ENCODE measurements at places on chromosomes 11 and 22. TPM values are rescaled to one million over a fixed set of nuclear protein-coding genes. Genes with fewer than 3 reads are reported as not detected.

Gene OR51A2
- polyA plus RNA-seq: not detected

Gene OR4D5
- not detected for polyA plus RNA-seq

GRCh38 chr11:14902650-14903350, 10.8 kb upstream of the CYP2R1 start:
- no peak for DNase-seq

DNA sequence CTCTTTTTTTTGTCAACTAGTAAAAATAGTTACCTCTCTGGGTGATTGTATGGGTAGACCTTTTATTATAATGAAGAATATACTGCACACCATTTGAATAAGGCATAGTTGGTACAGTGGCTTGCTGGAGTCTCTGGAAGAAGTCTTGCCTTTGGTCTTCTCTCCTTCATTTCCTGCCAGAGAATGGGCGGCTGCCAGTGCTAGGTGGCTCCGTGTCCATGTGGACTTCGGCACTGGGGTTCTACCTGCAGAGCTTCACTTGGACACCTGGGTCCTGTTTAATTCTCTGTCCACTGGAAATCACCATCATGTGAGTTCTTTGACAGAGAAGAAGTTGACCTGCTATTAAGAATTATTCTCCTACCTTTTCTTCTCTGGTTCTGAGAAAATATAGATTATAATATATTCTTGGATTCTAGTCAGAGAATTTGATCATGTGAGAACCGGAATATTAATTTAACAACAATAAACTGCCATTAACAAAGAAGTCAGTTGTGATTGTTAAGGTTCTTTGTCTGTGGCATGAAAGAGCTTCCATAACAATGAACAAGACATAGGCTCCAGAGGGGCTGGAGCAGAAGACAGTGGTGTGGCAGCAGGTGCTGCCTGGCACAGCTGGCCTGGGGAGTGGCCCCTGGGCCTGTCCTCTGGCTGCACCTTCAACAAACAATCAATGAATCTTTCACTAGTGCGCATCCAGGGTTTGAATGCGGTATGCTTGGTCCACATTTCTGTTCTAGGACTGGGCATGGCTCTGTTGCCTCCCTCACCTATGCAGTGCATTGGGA, 77.5 kb downstream of the PPFIBP2 start:
- DNase-seq: no peak

- DNase-seq: no peak
Measured at GRCh38 chr11:17601256-17601671, 54.2 kb downstream of the OTOG start.

GRCh38 chr22:29158546-29158945, 47.1 kb upstream of the EMID1 start:
- no peak for DNase-seq

DNA sequence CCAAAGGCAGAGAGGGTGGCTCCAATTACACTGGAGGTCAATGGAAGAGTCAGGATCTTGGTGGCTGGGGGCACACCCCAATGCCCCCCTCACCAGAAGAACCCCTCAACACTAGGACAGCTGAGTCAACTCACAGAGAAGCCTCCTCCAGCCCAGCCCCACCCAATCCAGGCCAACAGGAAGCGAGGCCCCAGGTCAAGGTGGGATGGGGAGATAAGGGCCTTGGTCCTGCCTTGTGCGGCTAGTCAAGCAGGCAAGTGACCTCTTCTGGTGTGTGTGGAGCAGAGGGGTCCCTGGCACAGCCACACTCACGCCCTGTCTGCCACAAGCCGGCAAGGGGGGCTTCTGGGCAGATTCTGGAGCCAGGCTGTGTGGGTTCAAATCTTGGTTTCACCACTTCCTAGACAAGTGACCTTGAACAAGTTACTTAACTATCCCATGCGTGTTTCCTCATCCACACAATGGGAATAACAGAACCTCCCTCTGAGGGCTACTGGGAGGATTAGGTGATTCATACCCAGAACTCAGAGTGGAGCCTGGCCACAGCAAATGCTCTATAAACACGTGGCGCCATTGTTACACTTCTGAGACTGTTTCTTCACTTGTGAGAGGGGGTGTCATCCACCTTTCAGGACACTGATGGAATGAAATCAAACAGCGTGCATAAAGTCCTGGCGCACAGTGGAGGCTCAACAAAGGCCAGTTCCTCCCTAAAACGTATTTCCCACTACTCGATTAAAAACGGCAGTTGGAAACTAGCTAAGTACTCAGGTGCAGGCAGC, 3.2 kb downstream of the TTLL12 start:
- no peak for DNase-seq

DNA sequence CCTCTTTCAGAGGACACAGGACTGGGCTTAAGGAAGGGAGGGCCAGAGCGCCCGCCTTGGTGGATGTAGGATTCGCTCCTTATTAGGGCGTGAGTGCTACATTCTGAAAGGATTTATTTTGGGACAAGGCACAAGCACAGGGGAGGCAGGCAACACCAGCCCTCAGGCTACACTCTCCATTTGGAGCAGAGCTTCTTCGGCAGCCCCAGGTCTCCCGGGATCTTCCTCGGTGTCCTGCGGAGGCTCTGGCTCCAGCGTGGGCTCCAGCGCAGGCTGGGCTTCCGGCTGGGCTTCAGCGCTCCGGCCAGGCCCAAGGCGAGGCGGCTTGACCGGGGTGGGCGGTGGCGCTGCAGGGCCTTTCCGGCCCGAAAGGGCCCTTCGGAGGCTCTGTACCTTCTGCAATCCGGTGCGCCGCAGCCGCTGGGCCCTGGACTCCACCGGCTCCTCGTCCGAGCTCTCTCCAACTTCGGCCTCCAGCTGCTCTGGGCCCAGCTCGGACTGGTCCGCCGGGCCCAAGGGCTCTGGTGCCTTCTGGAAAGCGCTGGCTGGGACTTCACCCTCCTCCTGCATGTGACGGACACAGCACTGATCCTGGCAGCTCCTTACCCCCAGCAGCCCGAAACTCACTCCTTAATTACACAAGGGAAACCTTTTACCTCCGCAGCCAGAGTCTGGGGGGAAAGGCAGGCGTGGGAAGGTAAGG, 1.1 kb downstream of the CAVIN3 start:
- DNase-seq: no peak

DNA sequence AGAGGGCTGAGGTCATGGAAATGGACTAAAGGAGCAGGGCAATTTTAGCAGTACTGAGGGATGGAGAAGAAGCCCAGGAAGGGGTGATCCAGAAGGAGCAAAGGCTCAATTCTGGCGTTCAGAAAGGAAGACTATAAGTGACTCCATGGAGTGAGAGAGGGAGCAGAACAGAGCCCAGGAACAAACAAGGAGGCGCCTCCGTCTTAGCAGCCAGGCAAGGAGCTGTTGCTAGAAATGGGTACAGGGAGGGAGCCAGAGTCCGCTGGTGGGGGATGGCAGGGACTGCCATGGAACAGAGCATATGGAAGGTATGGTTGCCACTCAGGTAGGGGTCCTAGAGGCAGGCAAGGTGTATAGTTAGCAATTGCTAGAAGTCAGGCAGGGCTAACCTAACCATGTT, 20.5 kb upstream of the STK33 start:
- DNase-seq: no peak

Gene CACNA1I
- polyA plus RNA-seq: 0.32 TPM

DNA sequence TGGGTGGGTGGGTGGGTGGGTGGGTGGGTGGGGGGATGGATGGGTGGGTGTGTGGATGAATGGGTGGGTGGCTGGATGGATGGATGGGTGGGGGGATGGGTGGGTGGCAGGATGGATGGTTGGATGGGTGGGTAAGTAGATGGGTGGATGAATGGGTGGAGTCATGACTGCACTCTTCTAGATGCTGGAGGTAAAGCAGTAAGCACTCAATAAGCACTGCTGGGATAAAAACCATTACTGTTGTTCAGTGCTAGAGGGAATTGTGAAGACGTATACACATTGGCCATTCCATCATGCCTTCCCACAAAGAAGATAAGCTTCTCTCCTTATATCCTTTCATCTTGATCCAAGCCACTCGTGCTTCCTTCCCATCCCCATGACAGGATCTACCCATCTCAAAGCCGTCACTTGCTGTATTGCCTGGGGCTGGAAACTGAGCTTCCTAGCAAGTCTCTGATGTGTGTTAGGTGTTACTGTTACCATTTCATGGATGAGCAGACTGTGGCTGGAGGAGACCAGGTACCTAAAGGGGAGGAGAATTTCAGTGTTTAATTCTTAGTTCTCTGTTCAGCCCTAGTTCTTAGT, 74.8 kb downstream of the MICAL2 start:
- DNase-seq: no peak

Gene INS
- not detected for polyA plus RNA-seq

Gene PKNOX2
- polyA plus RNA-seq: not detected

Gene OR51E1
- not detected for polyA plus RNA-seq

GRCh38 chr11:95248666-95249467, 17.9 kb upstream of the SESN3 start:
- no peak for DNase-seq

Gene CCDC116
- not detected for polyA plus RNA-seq

Gene CABP7
- 0.13 TPM for polyA plus RNA-seq

- DNase-seq: no peak
Measured at GRCh38 chr11:1059759-1060158, 14.9 kb upstream of the MUC2 start.

Gene KMT2A
- polyA plus RNA-seq: 18.4 TPM

DNA sequence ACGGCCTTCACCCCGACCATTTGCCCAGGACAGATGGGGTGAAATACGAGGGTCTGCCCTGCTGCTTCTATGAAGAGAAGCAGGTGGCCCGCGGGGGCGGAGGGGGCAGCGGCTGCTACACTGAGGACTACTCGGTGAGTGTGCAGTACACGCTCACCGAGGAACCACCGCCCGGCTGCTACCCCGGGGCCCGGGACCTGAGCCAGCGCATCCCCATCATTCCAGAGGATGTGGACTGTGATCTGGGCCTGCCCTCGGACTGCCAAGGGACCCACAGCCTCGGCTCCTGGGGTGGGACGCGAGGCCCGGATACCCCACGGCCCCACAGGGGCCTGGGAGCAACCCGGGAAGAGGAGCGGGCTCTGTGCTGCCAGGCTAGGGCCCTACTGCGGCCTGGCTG, 11.2 kb downstream of the C22orf31 start:
- no peak for DNase-seq

DNA sequence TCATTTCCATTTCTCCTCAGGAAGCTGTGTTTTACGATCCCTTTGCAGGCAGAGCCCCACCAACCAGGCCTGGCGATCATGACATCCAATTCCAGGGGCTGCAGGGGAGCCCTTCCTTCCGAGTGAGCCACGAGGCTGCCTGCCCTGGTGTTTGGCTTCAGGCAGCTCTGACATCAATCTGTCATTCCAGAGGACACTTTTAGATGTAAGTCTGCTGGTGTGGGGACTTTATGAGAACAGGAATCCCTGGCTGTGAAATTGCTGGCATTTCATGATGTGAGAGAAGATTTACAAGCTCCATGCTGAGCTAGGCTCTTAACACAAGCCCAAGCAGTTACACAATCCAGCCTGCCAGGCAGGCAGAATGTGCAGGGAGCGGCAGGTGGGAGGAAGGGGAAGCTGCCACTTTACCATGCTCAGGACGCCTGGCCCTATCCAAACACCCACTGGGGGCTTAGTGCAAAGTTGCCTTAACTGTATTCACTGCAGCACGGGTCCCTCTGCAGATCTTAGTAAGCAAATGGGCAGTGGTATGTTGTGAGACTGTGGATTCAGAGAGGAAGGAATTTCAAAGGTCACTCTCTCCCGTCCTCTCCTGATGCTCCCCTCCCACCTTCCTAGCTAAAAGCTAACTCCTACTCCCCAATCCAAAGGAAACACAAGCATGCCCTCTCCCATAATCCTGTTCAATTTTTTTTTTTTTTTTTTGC, 43.4 kb upstream of the MICAL2 start:
- no peak for DNase-seq

GRCh38 chr11:61969838-61970662, 2.6 kb upstream of the FTH1 start:
- DNase-seq: peak; percentile 48

- DNase-seq: no peak
Measured at GRCh38 chr11:563066-563811, 2.5 kb downstream of the RASSF7 start.

GRCh38 chr11:43012606-43013005, 299.2 kb upstream of the API5 start:
- DNase-seq: no peak

DNA sequence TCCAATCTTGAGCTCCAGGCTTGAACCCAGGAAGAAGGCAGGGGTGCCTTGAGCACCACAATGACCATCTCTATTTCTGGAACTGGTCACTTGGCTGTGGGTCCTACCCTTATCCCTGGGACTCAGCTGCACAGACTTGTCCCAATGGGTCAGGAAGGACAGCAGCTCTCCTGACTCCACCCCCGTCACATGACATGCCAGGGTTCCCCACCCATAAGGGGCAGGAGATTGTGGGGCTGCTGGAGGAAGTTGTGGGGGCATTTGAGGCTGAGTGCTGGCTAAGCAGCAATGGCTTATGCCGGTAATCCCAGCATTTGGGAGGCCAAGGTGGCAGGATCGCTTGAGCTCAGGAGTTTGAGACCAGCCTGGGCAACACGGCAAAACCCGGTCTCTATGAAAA, 56.2 kb downstream of the NFAM1 start:
- DNase-seq: no peak

Gene KRTAP5-2
- not detected for polyA plus RNA-seq

DNA sequence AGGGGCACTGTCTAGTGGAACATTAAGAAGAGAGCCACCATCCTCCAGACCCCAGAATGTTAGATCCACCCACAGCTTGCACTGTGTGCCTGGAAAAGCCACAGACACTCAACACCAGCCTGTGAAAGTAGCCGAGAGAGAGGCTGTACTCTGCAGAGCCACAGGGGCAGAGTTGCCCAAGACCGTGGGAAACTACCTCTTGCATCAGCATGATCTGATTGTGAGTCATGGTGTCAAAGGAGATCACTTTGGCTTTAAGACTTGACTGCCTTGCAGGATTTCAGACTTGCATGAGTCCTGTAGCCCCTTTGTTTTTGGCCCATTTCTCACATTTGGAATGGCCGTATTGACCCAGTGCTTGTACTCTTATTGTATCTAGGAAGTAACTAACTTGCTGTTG, 115.9 kb upstream of the CCDC179 start:
- no peak for DNase-seq

Gene APOA5
- polyA plus RNA-seq: not detected

GRCh38 chr22:28759861-28760560, 12.5 kb upstream of the CCDC117 start:
- no peak for DNase-seq

DNA sequence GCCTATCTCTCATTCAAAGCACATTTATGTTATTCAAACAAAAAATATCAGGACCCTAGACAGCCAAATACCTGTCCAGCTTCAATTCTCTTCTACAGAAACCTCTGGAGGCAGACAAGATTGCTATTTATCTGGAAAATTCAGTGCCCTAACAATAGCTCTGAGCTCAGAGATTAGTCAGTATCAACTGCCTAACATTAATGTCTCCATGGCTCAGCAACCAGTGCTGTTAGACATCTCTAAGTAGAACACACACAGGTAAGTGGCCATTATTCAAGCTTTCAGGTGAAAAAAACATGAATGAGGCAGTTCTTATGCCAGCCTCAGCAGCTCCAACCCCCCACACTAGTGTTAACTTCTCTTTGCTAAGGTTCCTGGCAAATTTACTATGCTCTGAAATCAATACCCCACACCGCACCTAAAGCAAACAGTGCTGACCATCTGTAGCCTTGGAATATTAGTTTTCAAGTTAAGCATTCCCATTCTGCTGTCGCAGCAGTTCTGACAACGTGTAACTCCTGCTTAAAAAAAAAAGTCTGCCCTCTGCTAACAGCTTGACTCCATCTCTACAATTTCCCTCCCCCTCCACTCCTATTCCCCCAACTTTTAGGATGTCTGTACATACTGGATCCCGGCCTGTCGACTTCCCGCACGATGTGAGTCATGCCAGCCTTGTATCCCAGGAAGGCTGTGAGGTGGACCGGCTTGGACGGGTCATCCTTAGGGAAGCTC, 1.5 kb downstream of the RPL3 start:
- DNase-seq: no peak

Gene CLMP
- polyA plus RNA-seq: 0.23 TPM

All from CD4-positive, CD25-positive, alpha-beta regulatory T cell (primary cell).